ENCODE measurements at places on chromosomes 11 and 22.

DNA sequence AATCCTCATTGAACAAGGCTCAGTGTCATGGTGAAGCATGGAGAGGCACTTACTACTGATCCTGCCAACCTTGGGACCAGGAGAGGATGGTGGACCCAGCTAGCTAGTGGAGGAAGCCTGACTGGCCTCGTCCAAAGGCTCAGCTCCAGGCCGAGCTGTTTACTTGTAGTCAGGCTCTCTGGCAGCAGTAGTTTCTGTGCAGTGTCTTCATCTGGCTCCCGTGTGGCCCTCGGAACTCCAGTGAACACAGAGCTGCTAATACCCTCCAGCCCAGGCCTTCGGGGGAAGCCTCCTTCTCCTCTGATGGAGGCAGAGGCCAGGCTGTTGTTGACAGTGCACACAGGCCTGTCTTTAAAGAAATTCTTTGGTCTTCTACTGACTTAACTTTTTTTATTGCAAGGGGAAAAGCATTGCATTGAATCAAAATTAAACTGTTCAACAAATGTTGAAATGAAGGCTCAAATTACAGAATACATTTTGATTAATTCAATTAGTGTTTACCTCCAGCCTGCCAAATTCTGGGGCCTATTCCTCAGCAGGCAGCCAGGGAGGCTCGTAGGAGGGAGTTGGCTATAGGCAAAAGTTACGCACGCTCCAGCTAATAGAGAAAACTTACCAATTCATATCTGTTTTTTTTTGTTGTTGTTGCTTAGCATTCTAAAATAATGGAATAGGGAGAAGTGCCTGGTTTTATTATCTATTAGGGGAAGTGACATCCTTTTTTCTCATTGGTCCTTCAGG is 18.8 kb downstream of the PPFIBP2 start:
- no peak for DNase-seq

- no peak for DNase-seq
Measured at GRCh38 chr11:19996571-19996970, 163.7 kb downstream of the DBX1 start.

GRCh38 chr11:6746086-6746618 is 25.6 kb downstream of the OR2AG2 start:
- no peak for DNase-seq

DNA sequence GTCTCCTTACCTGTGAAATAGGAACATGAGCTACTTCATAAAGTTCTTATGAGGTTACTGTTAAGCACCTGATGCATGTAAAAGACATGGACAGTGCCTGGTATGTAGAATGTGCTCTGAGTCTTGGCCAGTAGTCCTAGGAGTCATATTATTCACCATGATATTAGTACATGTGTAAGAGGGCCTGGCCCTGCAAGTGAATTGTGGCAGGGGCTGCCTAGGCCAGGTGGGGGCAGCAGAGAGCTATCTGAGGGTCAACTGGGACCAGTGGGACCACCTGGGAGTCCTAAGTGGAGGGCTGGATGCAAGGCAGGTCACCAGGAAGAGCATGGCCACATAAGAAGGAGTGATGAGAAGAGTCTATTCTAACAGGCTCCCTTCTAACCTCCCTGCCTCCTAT is 529.5 kb downstream of the SOX6 start:
- DNase-seq, result no peak

DNA sequence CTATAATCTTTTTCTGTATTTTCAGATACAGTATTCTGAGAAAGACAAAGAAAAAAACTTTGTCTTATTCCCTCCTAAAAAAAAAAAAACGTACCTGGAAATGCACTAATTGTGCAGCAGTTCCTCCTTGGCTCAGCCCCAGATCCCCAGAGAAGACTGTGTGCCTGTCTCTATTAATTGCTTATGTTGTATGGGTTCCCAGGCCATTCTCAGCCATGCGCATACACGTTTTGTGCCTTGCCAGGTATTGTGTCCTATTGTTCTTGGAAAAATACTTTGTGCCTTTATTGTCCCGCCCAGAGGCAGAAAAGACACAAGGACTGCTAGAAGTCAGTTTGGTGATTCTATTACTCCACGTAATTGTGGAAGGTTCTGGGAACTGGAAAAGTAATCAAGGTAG is 91.2 kb downstream of the PIWIL4 start:
- no peak for DNase-seq

- DNase-seq, result peak; percentile 33
Measured at GRCh38 chr22:27252282-27253049, 549.1 kb downstream of the MN1 start.

- DNase-seq, result peak; percentile 41
Measured at GRCh38 chr11:30917859-30918478, 331.8 kb upstream of the MPPED2 start.

DNA sequence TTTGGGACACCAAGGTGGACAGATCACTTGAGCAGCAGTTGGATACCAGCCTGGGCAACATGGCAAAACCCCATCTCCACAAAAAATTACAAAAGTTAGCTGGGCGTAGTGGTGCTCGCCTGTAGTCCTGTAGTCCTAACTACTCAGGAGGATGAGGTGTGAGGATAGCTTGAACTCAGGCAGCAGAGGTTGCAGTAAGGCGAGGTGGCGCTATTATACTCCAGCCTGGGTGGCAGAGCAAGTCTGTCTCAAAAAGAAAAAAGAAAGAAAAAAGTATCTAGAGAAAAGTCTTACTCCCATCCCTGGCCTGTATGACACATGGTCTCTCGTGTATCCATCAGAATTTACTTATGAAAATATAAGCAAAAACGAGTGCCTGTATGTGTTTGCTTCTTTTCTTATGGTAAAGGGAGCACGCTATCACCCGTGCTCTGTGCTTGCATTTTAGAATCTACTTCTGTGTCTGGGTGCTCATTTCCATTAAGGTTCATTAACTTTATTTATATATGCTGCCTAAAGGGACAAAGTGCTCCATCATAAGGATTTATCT is 15.4 kb upstream of the CPT1A start:
- DNase-seq, result no peak

DNA sequence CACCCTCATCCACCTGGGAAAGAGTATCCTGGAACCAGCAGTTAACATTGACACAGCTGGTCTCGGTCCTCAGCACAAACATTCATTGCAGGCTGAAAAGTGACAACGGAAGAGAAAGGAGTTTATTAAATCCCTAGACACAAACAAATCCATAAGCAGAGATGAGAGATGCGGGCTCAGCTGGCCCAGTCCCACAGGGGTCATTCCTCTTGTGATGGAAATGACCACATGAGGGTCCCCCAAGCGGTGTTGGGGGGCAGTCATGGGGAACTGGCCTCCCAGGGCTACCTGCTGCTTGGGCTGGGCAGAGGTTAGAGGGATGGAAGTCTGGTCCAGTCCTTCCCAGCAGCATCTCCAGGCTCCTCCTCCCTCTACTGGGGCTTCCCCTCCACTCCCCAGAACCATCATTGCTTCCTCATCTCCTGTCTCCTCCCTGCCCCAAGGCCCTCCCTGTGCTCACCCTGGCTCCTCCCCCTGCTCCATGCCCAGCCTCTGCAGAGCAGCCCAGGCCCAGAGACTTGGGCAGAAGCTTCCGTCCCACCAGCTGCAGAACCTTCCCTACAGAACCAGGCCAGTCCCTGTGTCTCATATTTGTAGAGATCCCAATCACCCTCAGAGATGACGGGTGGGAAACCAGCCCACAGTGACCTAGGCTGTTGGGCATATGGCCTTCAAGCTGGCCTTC is 5.4 kb upstream of the IGLL5 start:
- no peak for DNase-seq

DNA sequence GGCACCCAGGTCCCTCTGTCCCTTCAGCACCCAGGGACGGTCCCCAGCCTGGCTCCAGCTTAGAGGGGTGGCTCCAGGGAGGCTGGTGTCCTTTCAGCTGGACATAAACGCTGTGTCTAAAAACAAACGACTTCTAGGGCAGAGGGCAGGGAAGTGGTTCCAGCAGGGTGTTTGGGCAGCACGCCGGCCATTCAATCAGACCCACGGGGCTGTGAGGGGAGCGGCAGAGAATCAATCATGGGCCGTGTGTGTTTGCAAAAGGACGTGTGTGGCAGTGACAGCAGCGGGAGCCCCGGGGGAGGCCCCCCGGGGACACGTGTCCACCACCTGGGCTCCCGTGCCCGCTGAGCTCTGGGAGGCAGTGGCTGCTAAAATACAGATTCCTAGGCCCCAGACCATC is 127.7 kb downstream of the MN1 start:
- no peak for DNase-seq

DNA sequence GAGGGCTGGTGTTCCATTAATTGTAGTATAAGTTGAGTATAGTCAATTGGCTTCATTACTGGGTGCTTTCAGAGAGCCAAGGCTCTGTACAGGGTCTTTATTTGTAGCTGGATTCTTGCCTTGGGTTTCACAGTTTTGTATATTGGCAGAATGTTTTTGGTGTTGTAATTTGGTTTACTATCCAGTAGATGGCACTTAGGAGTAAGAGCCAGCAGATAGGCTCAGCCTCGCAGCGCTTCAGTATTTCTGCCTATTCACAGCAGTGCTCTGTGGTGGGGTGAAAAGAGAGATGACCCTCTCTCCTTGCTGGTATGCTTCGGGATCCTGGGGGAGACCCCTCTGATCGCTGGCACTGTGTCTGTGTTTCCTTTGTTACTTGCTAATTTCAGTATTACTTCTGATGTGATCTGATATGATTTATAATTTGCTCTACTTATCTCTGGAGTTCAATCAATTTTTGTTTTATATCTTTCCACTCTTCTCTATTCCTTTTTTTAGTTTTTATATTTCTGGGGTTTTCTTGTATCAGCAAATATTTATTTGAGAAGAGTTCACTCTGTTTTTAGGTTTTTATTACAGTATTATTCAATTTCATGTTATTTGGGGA is 52.2 kb downstream of the ANO5 start:
- peak; percentile 5 for DNase-seq

DNA sequence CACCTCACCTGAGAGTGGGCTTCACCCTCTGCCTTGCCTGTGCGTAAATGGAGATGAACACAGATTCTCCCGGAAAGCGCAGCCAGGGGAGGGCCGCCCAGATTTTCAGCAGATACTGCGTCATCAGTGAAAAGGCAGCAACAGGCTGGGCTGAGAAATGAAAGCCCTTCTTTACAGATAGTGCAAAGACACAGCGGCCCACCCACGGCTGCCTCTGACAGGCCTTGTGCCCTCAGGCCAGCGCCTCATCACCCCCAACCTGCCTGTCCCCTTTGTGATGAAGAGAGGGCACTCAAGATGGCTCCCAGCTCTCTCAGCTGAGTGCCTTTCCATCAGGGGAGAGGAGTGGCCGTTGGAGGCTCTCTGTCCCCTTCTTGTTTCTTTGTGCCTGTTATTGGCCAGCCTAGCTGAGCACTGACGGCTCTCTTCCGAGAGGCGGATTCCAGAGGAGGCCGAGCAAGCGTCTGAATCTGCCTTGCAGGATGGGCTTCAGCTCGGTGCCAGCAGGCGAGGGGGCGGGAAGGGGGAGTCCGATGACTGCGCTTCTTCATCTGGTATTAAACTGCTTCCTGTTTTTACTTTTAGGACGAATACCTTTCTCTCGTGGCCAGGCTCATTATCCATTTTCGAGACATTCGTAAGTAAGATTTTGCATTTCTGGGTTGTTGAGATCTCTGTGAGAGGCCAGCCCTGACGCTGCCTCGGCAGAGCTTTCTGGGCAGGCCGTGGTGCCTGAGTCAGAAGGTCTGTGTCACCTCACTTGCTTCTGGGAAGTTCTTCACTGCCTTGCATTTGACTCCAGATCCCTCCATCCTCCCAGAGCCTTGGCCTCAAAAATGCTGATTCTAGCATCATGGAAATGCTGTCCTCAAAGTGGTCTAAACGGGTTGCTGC is 43.7 kb downstream of the MED15 start:
- DNase-seq, result no peak

GRCh38 chr22:27804470-27805297 is 3.1 kb upstream of the MN1 start:
- peak; percentile 30 for DNase-seq

- DNase-seq, result no peak
Measured at GRCh38 chr22:24153353-24153752, 27.9 kb upstream of the SUSD2 start.

DNA sequence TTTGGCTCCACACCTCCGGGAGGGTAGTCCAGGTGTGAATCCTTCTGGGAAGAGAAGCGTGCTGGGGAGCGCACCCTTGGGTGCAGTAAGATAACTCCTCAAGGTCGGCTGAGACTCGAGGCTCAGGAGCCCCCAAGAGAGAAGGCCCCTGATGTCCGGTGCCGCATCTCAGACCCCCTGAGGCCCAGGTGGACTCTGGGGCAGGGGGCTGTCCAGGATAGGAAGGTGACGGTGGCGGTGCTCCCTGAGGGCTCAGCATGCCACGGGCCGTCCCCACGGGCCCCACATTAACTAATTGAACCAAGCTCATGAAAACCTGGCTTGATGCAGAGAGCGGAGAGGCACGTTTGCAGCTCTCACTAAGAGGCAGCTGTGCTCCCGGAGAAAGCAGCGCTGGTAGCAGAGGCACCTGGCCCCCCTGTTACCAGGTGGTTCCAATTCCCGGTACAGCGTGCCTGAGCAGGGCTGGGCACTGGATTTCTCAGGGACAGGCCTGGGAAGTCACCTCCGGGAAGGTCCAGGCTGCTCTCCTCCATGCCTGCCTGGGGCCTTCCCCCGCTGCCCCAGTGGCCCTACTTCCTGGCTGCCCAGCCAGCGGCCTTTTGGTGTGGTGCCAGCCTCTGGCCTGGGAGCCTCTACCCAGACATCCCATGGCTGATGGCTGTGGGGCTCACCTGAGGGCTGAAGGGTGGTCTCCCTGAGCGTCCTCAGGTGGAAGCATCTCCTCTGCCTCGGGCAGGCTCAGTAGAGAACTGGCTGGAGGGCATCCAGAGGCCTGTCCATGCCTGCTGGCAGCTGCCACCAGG is 1.1 kb downstream of the KCNQ1 start:
- DNase-seq, result no peak

DNA sequence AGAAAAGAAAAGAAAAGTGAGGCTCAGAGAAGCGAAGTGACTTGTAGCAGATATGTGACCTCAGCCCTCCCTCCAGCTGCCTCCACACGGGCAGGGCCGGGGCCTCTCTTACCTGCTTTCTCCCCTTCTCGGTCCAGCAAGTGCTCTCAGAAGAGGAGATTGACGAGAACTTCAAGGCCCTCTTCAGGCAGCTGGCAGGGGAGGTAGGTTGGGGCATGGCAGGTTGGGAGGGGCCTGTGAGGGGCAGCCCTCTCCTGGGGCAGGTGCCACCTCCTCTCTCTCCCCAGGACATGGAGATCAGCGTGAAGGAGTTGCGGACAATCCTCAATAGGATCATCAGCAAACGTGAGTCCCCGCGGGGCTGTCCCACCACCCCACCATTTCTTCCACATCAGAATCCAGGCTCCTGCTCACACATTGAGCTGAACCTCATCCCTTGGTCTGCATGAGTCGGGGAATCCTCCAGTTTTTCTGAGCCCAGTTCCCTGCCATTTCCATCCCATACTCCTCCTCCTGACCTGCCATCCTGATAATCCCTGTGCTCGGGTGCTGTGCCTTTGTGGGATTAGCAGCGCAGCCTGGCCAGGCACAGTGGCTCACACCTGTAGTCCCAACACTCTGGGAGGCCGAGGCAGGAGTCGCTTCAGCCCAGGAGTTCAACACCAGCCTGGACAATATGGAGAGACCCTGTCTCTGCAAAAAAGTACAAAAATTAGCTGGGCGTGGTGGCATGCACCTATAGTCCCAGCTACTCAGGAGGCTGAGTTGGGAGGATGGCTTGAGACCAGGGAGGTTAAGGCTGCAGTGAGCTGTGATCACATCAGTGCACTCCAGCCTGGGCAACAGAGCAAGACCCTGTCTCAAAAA is 26.4 kb downstream of the CAPN1 start:
- DNase-seq, result no peak
